Immature natural killer cell (primary cell): ENCODE measurements at places on chromosomes 13 and 19.

- no peak overlapping the region for H3K4me3 ChIP-seq
- H3K4me1 ChIP-seq, result peaks cover 6% of the 10 kb centered on the region
- H3K27ac ChIP-seq, result no peak overlapping the region
- peaks cover 11% of the 10 kb centered on the region for H3K36me3 ChIP-seq
- no peak for DNase-seq
These were observed 29.5 kb downstream of the LTBP4 start for GRCh38 chr19:40630571-40631160.

DNA sequence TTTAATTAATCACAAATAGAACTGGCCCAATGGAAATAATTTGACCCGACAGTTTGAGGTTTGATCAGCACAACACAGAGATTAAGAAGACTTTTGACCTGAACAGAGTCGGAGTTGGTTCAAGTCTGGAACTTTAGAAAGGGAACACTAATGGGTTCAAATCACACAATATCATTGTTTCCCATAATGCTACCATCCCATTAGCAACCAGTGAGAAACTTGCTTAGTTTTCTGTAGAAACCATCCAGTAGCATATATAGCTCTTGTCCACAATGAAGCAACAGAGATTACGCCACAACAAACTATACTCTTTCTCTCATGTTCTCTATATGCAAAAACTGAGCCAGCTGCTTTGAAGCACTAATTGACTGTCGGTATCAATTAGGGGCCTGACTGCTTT lies 376.9 kb upstream of the SPRY2 start:
- peaks cover 5% of the 10 kb centered on the region for H3K4me1 ChIP-seq
- no peaks in the 10 kb centered on the region for H3K27me3 ChIP-seq
- DNase-seq, result no peak

- peaks cover 23% of the 10 kb centered on the region for H3K4me1 ChIP-seq
- H3K36me3 ChIP-seq, result no peaks in the 10 kb centered on the region
- DNase-seq, result no peak
- H3K27ac ChIP-seq, result peak overlapping the region; percentile 67
These were observed 13.7 kb downstream of the KLHL26 start for GRCh38 chr19:18650468-18651041.

- peaks cover 25% of the 10 kb centered on the region for H3K4me1 ChIP-seq
- no peak overlapping the region for H3K27ac ChIP-seq
- no peak overlapping the region for H3K4me3 ChIP-seq
- H3K27me3 ChIP-seq, result no peaks in the 10 kb centered on the region
These were observed 1.5 kb downstream of the ZNF235 start for GRCh38 chr19:44303320-44303719.

DNA sequence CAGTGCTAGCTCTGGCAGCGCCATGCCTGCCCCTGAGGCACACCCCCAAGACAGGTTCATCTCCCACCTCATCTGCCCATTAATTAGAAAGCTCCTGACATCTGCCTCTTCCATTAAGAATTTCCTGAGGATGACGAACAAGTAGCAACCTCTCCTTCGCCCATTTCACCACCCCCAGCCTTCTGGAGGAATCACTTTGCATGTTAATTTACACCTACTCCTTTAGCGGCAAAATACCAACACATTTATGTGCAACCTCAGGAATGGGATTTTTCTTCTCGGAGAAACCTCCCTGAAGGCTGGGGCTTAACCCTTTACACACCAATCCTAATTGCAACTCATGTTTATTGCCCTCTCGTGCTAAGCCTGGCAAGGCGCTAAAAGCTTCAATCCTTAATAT lies 13.8 kb downstream of the SLC7A1 start:
- H3K27me3 ChIP-seq, result peaks cover 2% of the 10 kb centered on the region
- no peak for DNase-seq
- H3K4me3 ChIP-seq, result no peak overlapping the region
- H3K4me1 ChIP-seq, result no peaks in the 10 kb centered on the region

GRCh38 chr19:28710278-28710677 lies 502.7 kb downstream of the UQCRFS1 start:
- H3K27ac ChIP-seq, result no peak overlapping the region
- peaks cover 18% of the 10 kb centered on the region for H3K4me1 ChIP-seq
- H3K27me3 ChIP-seq, result no peaks in the 10 kb centered on the region

- no peaks in the 10 kb centered on the region for H3K27me3 ChIP-seq
- H3K4me1 ChIP-seq, result no peaks in the 10 kb centered on the region
- no peaks in the 10 kb centered on the region for H3K36me3 ChIP-seq
- H3K4me3 ChIP-seq, result no peak overlapping the region
These were observed 881.2 kb upstream of the ATXN8OS start for GRCh38 chr13:69226427-69226826.

DNA sequence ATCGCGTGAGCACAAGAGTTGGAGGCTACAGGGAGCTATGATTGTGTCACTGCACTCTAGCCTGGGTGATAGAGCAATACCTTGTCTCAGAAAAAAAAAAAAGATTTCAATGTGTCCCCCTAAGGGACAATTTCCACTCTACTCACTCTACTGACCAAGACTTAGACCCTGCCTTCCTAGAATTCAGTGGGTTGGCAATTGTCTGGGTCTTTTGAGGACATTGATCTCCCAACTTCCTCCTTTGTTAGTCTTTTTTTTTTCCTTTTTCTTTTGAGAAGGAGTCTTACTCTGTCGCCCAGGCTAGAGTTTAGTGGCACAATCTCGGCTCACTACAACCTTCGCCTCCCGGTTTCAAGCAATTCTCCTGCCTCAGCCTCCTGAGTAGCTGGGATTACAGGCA lies 2.2 kb downstream of the SPTBN4 start:
- H3K36me3 ChIP-seq, result no peaks in the 10 kb centered on the region
- peaks cover 25% of the 10 kb centered on the region for H3K4me1 ChIP-seq
- H3K4me3 ChIP-seq, result peak overlapping the region; percentile 60
- peak overlapping the region; percentile 87 for H3K27ac ChIP-seq
- peaks cover 31% of the 10 kb centered on the region for H3K27me3 ChIP-seq

GRCh38 chr19:33156334-33156733 lies 24.4 kb downstream of the WDR88 start:
- no peak for DNase-seq
- H3K27me3 ChIP-seq, result peaks cover 6% of the 10 kb centered on the region
- H3K36me3 ChIP-seq, result no peaks in the 10 kb centered on the region
- H3K27ac ChIP-seq, result no peak overlapping the region
- H3K4me1 ChIP-seq, result peaks cover 32% of the 10 kb centered on the region

DNA sequence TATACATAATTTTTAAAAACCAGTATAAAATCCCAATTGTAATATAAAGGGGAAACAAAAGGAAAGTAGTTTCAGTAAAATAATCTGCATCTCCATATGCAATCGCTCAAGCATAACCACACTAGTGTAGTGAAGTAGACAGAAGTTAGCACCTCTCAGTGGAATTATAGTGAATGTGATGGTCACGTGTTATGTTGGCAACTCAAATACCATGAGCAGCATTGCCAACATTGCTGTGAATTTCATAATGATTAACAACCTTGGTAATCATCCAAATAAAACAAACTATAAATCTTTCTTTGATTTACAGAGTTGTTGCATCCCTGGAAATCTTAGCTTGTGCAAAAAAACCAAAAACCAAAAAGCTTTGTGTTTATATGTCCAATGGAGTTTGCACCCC lies 77.3 kb upstream of the SIAH3 start:
- H3K4me1 ChIP-seq, result no peaks in the 10 kb centered on the region
- H3K27me3 ChIP-seq, result peaks cover 3% of the 10 kb centered on the region
- H3K4me3 ChIP-seq, result no peak overlapping the region
- no peak for DNase-seq
- no peak overlapping the region for H3K27ac ChIP-seq

- H3K4me1 ChIP-seq, result peaks cover 13% of the 10 kb centered on the region
- H3K36me3 ChIP-seq, result no peaks in the 10 kb centered on the region
These were observed 3.2 kb downstream of the IL17D start for GRCh38 chr13:20706661-20707060.

GRCh38 chr13:53121131-53121773 lies 92.6 kb downstream of the OLFM4 start:
- no peaks in the 10 kb centered on the region for H3K4me1 ChIP-seq
- DNase-seq, result no peak
- H3K27me3 ChIP-seq, result no peaks in the 10 kb centered on the region
- H3K36me3 ChIP-seq, result no peaks in the 10 kb centered on the region
- H3K4me3 ChIP-seq, result no peak overlapping the region
- H3K27ac ChIP-seq, result no peak overlapping the region

DNA sequence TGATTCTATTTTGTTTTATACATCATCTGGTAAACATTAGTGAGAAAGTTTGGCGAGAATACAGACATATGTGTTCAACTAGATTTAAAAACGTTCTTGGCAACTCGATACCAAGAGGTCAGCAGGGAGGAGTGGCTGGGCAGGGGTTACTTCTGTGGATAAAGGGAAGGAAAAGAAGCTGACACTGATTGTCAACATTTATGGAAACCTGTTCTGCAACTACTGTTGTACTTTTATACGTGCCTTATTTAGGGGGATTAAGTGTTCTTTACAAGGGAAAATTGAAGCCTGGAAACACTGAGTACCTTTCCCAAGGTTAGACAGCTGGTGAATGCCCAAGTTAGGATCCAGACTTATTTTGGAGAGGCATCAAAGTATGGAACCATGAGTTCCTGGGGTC lies 65.0 kb downstream of the MTUS2 start:
- no peak overlapping the region for H3K4me3 ChIP-seq
- no peaks in the 10 kb centered on the region for H3K27me3 ChIP-seq
- no peaks in the 10 kb centered on the region for H3K36me3 ChIP-seq
- H3K27ac ChIP-seq, result no peak overlapping the region
- no peaks in the 10 kb centered on the region for H3K4me1 ChIP-seq

GRCh38 chr13:35086667-35087066 lies 144.6 kb downstream of the NBEA start:
- no peak for DNase-seq
- H3K4me3 ChIP-seq, result no peak overlapping the region
- no peaks in the 10 kb centered on the region for H3K4me1 ChIP-seq
- H3K27me3 ChIP-seq, result no peaks in the 10 kb centered on the region

DNA sequence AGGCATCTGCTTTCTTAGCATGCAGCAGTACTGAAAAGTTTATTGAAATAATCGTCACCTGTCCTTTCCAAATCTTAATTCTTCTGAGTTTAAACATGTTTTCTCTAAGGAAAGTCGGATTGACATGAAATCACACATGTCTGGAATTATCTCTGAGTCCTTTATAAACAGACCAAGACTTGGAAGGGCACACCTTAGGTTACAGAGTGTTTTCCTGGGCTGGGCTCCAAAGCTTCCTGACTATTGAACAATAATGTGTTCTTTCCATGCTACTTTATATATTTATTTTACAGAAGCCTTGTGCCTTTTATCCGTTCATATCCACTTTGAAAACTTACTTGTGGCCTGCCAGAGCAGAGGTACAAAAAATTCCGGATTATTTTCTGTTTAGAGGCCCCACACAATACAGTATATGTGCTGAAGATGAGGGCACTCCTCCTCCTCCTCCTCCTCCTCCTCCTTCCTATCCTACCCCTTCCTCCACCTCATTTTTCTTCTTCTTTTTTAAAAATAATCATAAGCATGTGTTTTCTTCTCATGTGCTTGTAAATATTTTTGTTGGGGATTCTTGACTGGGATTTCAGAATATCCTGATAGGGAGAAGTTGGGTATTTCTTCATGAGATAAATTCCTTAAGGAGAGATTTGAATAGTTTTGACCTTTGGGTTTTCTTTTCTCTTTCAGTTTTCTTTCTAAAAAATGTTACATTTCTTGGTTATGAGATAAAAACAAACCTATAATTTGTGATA lies 52.3 kb downstream of the LRCH1 start:
- peaks cover 94% of the 10 kb centered on the region for H3K4me1 ChIP-seq
- H3K4me3 ChIP-seq, result no peak overlapping the region
- H3K27me3 ChIP-seq, result no peaks in the 10 kb centered on the region
- DNase-seq, result no peak
- no peaks in the 10 kb centered on the region for H3K36me3 ChIP-seq

- H3K27ac ChIP-seq, result peak within 1 kb of the TSS; percentile 94
- H3K36me3 ChIP-seq, result no peaks in the 10 kb centered on the region
- DNase-seq, result peak; percentile 81
- H3K4me1 ChIP-seq, result peaks cover 40% of the 10 kb centered on the region
- H3K27me3 ChIP-seq, result peaks cover 25% of the 10 kb centered on the region
- H3K4me3 ChIP-seq, result peak within 1 kb of the TSS; percentile 96
These were observed at the start of gene TRIP10 for GRCh38 chr19:6739390-6739882. TRIP10 (plus strand) TSS chr19:6739680; CDS start chr19:6739762, 82 bp downstream.

GRCh38 chr13:76474356-76474755 lies 411.8 kb downstream of the KCTD12 start:
- H3K4me1 ChIP-seq, result no peaks in the 10 kb centered on the region
- no peak for DNase-seq
- no peak overlapping the region for H3K4me3 ChIP-seq
- no peaks in the 10 kb centered on the region for H3K36me3 ChIP-seq
- H3K27me3 ChIP-seq, result no peaks in the 10 kb centered on the region

DNA sequence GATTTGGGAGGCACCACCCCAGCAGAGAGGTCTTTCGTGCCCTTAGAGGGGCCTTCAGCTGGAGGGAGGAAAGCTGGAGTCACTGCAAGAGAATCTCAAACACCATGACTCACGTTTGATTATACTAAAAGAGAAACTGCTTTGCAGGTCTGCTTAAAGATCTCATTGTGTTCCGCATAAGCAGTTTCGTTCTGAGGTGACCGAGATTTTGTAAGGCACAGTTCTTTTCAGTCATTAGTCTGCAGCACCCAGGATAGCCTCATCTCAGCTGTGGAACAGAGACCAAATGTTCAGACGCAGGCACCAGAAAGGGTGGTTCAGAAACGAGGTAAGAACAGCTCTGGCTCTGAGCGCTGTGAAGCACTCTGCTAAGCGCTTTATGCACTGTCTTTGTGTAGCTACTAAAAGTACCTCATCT lies 71.2 kb upstream of the GTF3A start:
- no peaks in the 10 kb centered on the region for H3K4me1 ChIP-seq
- no peak overlapping the region for H3K4me3 ChIP-seq
- no peak for DNase-seq
- no peaks in the 10 kb centered on the region for H3K36me3 ChIP-seq

DNA sequence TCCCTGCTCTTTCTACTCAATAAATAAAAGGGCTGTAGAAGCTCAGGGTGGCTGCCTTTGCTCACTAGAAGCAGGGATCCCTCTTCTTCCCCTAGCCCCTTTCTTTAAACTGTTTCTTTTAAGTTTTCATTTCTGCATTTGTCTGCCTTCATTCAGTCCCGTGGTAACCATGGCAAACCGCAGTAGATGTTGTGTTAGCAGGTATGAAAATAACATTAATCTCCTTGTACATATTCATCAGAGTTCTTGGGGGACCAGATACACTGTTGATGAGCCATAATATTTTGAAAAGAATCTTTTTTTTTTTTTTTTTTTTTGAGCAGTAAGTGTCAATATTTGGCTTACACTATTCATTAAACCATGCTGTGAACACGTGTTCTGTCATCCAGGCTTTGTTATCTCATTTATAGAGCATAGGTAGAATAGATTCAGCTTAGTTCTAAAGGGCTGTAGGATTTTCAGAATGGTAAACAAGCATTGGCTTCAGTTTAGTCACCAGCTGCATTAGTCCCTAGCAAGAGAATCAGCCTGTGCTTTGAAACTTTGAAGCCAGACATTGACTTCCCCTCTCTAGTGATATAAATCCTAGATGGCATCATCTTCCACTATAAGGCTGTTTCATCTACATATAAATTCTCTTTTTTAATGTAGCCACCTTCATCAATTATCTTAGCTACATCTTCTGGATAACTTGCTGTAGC lies 59.4 kb upstream of the SPRY2 start:
- DNase-seq, result no peak
- peak overlapping the region; percentile 69 for H3K27ac ChIP-seq
- peaks cover 48% of the 10 kb centered on the region for H3K4me1 ChIP-seq
- H3K4me3 ChIP-seq, result peak overlapping the region; percentile 78
- peaks cover 5% of the 10 kb centered on the region for H3K36me3 ChIP-seq
